ENCODE measurements at places on chromosomes 3 and 15. TPM values are rescaled to one million over a fixed set of nuclear protein-coding genes. Genes with fewer than 3 reads are reported as not detected.

DNA sequence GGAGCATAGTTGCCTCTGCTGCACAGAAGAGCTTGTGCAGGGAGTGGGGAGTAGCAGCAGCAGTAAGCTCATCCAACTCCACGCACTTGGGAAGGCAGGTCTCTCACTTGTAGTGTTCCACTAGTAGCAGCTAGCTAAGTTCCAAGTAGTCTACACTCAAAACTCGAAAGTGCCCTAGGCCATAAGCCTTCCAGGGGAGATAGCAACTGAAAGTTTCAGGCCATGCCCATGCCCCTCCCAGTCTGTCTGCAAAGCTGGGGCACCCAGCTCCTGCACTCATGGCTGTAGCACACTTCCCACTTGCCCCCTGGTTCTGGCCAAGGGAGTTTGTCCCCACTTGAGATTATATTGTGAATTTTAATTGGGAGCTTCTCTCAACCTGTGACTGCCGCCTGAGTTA is 57.5 kb downstream of the MFSD1 start:
- DNase-seq, result no peak

DNA sequence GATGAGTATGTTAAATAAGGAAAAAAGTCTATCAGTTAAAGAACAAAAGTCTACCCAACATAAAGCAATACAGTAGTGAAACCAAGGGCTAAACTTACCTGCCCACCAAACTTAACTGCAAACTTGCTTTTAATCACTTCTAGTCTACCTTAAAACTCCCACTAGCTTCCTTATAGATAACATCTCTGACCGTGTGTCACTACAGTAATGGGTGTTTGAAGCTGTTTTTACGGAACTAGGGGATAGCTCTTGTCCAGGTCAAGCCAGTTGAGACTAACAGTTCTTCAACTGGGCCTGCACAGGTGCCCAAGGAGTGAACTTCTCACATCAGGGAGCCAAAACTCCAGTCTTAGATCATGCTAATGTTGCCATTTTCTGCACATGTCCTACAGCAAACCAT is 132.3 kb downstream of the ZNF385D start:
- DNase-seq, result peak; percentile 24

- no peak for DNase-seq
These were observed at the start of gene SUCNR1 for GRCh38 chr3:151873398-151873797. SUCNR1 (plus strand) TSS chr3:151873643; CDS start chr3:151879893, 6,250 bp downstream.

- no peak for DNase-seq
These were observed 911.2 kb downstream of the MCTP2 start for GRCh38 chr15:95142531-95142930.

GRCh38 chr3:68876112-68876713 is 56.1 kb downstream of the TAFA4 start:
- DNase-seq, result peak; percentile 68

GRCh38 chr3:126446301-126446700 is 29.4 kb downstream of the ZXDC start:
- no peak for DNase-seq

GRCh38 chr3:38311476-38311875 is 29.4 kb downstream of the SLC22A14 start:
- no peak for DNase-seq

- DNase-seq, result no peak
These were observed at the start of gene CNTN3 for GRCh38 chr3:74614107-74614967. CNTN3 (minus strand) TSS chr3:74614659; CDS start chr3:74521112, 93,547 bp downstream.

GRCh38 chr3:14505001-14505802 is 34.9 kb downstream of the GRIP2 start:
- DNase-seq, result no peak

- no peak for DNase-seq
These were observed 11.2 kb upstream of the TGM5 start for GRCh38 chr15:43277901-43278300.

GRCh38 chr3:165185707-165186327 is 10.4 kb downstream of the SLITRK3 start:
- DNase-seq, result peak; percentile 85

GRCh38 chr15:97991972-97992541 is 31.6 kb downstream of the ARRDC4 start:
- no peak for DNase-seq

DNA sequence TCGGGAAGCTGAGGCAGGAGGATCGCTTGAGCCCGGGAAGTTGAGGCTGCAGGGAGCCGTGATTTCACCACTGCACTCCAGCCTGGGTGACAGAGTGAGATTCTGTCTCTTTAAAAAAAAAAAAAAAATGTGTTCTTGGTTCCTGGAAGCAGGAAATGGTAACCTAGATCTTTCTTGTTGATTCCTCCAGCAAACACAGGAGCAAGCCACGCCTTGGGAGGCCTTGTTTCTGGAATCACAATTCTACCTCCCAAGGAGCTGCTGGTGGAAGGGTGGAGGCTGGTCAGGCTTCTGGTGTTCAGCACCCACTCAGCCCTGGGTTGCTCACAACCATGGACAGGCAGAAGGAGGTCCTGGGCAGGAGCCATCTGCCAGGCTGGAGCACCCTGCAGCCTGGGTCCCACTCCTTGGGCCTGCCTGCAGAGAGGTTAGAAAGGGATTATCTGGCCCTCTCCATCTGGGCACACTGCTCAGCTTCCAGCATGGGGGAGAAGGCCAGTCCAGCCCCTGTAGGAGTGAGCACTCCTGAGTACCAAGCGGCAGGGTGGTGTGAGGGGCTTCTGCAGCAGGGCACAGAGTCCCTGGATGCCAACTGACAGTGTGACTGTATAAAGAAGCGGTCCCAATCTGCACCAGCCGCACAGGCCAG is 65.6 kb downstream of the ABTB1 start:
- peak; percentile 72 for DNase-seq

DNA sequence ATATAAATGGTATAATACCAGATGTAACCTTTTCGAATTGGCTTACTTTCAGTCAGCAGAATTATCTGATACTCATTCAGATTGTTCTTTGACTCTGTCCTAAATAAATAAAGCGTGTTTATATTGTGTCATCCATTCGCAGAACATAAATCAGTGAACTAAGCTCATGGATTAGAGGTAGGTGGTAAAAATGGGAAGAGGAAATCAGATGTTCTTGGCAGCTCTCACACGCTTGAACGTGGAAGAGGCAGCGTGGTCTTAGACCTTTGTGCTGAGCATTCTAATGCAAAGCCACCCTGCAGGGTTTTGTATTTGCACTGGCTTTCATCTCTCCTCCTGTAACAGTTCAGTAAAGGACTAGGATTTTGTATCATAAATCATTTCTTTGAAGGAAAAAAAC is 441.4 kb downstream of the GABRG3 start:
- no peak for DNase-seq

DNA sequence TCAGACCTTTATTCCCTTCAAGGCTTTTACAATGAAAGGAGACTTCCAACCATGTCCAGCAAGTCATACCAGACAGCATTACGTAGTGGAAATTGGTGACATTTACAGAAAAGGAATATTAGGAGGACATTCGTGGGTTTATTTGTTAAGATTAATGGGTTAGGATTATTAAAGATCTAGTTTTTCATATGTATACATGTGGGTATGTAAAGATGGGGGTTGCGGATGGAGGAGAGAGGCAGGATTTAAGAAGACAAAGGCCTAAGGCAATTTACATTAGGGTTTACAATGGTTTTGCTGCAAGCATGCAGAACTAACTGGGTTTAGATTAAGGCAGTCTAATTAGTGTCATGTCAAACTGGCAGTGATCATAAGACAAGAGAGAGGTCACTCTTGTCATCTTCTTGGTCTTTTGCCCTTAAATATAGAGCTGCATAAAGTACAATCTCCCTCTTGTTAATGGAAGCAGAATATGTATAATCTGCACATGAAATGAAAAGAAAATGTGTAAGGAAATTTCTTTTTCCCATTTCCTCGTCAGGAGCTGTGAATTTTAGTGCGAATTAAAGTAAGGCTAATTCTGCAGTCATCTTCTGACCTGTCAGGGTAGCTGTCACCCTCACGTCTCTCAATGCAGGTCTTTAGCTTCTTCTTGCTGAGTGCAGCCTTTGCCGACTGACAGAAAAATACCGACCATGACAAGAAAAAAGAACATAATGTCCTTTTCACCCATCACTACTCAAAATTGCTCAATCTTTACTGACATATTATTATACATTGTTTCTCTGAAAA is 258.9 kb upstream of the MEIS2 start:
- no peak for DNase-seq

DNA sequence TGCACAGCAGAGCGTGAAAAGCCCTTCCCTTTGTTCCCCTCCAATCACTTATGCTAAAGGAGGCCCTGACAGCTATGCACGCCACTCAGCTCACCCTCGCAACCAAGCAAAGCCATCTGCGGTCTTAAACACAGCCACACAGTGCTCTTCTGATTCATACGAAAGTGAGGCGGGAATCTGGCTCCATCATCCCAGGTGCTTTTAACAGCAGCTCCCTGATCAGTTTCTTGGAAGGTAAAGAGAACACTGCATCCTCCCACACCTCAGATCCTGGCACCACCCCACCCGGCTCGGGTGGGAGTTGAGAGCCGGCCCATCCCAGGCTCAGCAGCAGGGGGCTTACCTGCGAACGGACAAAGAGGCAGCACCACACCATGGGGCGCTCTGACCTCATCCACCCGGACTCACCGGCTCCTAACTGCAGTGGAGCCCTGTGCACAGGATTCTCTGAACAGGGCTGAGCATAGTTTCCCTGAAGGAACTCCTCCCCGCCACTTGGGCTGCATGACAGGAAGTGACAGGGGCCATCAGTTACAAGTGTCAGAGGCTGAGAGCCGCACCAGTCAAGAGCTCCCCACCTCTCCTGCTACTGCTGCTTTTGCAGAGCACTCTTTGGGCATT is 114.3 kb upstream of the ARHGEF3 start:
- DNase-seq, result no peak

Gene CGGBP1
- total RNA-seq, result 3.6 TPM

Gene FMN1
- total RNA-seq, result 11.5 TPM

Gene CORO2B
- total RNA-seq, result not detected

Gene PAK6
- total RNA-seq, result 6.4 TPM

Gene SERF2
- total RNA-seq, result 758 TPM

Gene CLDN18
- total RNA-seq, result not detected

Gene ZNF774
- total RNA-seq, result 2.5 TPM

Gene GATA2
- total RNA-seq, result 123 TPM

Gene CELSR3
- total RNA-seq, result 9.9 TPM

Gene SLC22A14
- total RNA-seq, result not detected

Gene SPTBN5
- 1.6 TPM for total RNA-seq
